ENCODE measurements at places on chromosomes 13 and 19.
A peak's percentile ranks its signal among the peaks of the same experiment; 100 is the strongest.

DNA sequence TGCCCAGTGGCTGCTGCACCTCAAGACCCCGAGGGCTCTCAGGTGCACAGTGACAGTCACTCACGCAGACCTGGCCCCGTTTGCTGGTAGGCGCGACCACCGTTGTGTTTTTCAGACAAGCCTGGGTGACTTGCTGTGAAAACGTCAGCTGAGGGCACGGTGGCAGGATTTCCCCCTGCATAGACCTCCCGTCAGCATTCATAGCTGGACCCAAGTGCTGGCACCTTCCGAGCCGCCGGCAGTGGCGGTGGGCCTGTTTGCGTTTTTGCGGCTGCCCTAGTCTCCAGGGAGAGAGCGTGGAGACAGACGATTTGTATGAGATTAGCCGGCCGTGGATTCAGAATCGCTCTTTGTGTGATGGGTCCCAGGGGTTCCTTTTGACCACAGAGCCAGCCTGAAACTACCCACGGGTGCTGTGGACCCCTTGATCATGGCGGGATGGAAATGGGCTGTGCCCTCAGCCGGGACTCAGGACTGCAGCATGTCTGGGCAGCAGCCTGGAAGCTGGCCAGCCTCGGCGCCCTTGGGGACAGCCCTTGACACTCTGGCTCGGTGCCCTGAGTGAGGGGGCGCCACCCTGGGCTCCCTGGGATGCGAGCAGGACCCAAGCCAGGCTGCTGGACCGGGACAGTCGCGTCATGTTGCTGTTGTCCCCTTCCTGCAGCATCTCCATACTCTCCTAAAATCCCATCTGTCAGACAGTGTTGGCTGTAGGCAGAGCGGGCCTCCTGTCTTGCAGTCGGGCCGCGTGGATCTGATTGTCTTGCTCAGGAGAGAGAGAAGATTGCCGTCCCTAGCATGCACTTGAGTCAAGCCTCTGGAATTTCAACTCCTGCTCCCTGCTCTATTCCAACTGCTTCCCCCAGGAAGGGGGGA, 8.6 kb downstream of the KDM4B start:
- no peak for DNase-seq

DNA sequence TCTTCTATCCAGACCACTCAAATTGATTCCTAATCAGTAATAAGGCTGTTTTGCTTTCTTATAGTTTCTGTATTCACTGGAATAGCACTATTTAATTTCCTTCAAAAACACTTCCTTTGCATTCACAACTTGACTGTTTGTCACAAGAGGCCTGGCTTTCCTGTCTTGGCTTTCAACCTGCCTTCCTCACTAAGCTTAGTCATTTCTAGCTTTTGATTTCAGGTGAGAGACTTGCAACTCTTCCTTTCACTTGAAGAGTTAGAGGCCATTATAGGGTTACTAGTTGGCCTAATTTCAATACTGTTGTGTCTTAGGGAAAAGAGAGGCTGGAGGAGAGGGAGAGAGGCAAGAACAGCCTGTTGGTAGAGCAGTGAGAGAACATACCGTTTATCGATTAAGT, 47.0 kb downstream of the SACS start:
- DNase-seq: no peak

DNA sequence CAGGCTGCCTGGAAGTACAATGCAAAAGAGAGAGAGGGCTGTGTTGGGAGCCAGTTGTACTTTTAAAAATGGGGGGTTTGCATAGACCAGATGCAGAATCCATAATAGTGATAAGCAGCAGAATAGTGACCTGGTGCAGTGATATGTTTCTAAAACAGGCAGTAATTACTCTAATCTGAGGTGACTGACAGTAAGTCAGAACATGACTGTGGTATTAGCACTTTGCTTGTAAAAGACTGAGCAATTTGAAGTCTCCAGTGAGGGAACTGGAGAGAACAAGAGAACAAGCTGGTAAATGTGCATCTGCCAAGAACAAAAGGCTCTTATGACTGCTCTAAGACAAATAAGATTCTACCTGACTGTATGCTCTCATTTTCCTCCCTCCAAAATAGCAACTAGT, 383.4 kb downstream of the ITGBL1 start:
- no peak for DNase-seq

- no peak for DNase-seq
These were observed 1189.7 kb downstream of the EFNB2 start for GRCh38 chr13:105345730-105346129.

DNA sequence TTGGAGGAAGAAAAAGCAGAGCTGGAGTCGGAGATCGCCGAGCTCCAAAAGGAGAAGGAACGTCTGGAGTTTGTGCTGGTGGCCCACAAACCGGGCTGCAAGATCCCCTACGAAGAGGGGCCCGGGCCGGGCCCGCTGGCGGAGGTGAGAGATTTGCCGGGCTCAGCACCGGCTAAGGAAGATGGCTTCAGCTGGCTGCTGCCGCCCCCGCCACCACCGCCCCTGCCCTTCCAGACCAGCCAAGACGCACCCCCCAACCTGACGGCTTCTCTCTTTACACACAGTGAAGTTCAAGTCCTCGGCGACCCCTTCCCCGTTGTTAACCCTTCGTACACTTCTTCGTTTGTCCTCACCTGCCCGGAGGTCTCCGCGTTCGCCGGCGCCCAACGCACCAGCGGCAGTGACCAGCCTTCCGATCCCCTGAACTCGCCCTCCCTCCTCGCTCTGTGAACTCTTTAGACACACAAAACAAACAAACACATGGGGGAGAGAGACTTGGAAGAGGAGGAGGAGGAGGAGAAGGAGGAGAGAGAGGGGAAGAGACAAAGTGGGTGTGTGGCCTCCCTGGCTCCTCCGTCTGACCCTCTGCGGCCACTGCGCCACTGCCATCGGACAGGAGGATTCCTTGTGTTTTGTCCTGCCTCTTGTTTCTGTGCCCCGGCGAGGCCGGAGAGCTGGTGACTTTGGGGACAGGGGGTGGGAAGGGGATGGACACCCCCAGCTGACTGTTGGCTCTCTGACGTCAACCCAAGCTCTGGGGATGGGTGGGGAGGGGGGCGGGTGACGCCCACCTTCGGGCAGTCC, 5.0 kb downstream of the FOSB start:
- DNase-seq: no peak

- no peak for DNase-seq
These were observed 429.8 kb downstream of the FOXO1 start for GRCh38 chr13:40236566-40237168.

GRCh38 chr13:98353750-98354149, 176.7 kb upstream of the RNF113B start:
- DNase-seq: no peak

DNA sequence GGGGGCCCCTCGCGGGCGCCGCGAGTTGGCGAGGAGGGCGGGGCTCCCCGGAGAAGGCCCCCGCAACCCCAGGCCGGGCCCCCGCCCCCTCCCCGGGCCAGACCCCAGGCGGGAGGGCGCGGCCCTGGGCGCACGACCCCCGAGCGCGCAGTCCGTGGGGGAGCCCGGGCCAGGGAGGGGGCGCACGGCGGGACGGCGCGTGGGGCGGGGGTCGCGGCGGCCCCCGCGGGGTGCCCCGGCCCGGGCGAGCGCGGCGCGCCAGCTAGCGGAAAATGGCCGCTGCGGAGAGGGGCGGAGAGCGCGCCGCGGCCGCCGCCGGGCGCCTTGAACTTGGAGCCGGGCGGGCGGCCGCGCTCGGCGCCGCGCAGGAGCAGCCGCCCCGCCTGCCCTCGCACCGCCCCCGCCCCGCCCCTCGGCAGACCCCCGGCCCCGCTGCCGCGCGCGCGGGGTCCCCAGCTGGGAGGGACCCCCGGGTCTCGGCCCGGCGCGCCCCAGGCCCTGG, 6.4 kb upstream of the NFIC start:
- no peak for DNase-seq

DNA sequence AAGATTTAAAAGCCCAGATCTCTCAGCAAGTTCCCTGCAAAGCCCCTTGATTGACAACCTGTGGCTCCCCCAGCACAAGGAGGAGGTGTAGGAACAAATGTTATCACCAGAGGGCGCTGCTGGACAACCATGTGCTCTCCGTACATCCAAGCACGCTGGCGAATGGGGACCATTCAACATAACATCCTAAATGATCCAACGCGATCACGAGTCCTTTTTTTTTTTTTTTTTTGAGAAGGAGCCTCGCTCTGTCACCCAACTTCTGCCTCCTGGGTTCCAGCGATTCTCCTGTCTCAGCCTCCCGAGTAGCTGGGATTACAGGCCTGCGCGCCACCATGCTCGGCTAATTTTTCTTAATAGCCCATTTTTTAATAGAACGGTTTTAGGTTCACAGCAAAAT, 52.0 kb downstream of the NWD1 start:
- peak; percentile 59 for DNase-seq

DNA sequence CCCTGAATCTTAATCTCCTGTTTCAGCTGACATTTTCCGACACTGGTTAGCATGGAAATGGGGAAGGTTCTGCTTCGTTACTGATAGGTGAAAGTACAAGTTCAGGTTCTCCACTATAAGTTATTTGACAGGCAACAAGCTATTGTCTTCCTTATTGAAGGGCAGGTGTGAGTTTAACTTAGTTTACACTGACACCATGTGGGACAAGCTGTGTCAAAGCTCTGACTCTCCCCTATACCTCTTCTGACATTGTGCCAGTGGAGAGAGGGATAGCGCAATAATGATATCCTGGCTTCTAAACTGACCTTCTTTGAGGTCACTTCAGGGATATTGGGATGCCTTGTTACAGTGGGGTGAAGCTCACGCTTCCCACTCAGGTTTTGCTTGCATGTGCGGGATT, 587.0 kb upstream of the SLITRK5 start:
- DNase-seq: no peak

DNA sequence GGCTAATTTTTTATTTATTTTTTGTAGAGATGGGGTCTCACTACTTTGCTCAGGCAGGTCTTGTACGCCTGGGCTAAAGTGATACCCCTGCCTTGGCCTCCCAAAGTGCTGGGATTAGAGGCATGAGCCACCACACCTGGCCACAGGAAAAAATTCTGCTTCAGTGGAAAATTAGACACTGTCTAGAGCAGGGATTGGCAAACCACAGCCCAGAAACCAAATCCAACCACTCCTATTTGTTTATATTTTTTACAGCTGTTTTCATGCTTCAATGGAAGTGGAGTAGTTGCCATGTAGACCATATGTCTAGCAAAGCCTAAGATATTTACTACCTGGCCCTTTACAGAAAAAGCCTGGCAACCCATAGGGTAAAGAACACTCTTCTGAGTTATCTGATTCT, 123.7 kb upstream of the MRI1 start:
- DNase-seq: peak; percentile 47

All from NCI-H1694 treated with DMSO at 0.1 percent for 48 hours (cell line).